ENCODE measurements at places on chromosomes 7 and 10. TPM values are rescaled to one million over a fixed set of nuclear protein-coding genes. Genes with fewer than 3 reads are reported as not detected.

KIAA1217 gene
- polyA plus RNA-seq, result 114 TPM

EPO gene
- polyA plus RNA-seq, result 0.20 TPM

NRP1 gene
- polyA plus RNA-seq, result 177 TPM

OLAH gene
- 0.96 TPM for polyA plus RNA-seq

SEMA3C gene
- polyA plus RNA-seq, result 23.3 TPM

- no peak for DNase-seq
Observed at GRCh38 chr10:75234683-75235374, 928 bp downstream of the COMTD1 start.

- DNase-seq, result no peak
Observed at GRCh38 chr7:9889554-9889953, 1084.1 kb upstream of the PHF14 start.

- no peak for DNase-seq
Observed at GRCh38 chr10:97140902-97141745, 44.6 kb downstream of the SLIT1 start.

GRCh38 chr7:99679032-99679399 is 780 bp downstream of the CYP3A5 start:
- DNase-seq, result peak; percentile 18

DNA sequence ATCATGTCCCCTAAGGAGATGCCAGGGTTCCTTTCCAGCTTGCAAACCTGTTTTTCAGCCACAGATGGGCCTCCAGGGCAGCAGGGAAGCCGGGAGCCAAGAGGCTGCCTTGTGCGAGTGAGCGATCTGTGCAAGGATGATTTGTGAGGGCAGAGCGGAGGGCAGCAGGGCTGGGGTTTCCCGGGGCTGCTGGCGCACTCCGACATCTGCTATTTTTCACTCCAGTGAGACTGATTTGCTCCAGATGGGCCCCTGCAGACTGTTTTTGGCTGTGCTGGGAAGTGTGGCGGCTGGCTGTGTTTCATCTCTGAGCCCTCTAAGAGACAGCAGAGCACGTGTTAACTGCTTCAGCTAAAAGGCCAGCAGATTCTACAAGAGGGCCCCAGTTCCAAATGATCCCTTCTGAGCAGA is 466.2 kb downstream of the TYW1 start:
- peak; percentile 77 for DNase-seq

GRCh38 chr7:157139111-157139809 is 534 bp downstream of the UBE3C start:
- DNase-seq, result peak; percentile 45

DNA sequence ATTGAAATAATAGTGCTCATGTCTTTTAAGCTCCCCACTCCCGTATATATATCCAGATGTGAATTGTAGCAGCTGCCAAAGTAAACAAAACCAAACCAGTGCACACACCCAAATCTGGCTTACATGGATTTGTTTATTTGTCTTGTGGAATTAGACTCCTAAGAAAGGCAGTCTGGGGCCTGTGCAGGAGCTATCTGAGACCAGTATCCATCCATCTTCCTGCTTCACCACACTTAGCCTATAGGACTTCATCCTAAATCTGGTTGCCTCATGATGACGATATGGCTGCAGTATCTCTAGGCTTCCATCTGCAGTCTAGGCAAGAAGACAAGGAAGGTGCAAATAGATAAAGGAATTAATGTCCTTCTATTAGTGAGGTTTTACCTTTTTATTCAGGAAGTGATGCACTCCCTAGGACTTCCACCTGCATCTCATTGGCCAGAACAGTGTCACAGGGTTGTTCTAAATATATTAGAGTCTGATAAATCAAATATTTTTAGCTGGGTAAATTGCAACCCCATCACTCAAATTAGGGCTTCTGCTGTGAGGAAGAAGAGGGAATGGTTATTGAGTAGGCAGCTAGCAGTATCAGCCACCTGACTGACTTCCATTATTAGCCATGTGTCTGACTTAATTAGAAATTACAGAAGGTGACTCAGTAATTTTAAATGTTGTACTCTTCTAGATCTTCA is 6.0 kb downstream of the WIPF3 start:
- no peak for DNase-seq

DNA sequence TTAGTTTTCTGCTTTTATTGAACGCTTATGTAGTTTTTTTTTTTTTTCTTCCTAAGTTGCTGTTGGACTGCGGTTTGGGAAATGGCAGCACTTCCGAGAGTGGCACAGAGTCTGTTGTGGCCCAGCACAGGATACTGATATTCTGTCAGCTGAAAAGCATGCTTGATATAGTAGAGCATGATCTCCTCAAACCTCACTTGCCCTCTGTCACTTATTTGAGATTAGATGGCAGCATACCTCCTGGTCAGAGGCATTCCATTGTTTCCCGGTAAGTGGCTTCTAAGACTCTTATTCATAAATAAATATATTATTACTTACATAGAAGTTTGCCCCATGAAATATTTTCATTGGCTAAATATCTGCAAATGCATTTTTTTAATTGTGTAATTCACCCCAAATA is 101.1 kb downstream of the BTAF1 start:
- DNase-seq, result no peak

All from left kidney (tissue), 8 donors.